AG09309 (cell line): ENCODE measurements at places on chromosomes 2 and 18.
A peak's percentile ranks its signal among the peaks of the same experiment; 100 is the strongest.

DNA sequence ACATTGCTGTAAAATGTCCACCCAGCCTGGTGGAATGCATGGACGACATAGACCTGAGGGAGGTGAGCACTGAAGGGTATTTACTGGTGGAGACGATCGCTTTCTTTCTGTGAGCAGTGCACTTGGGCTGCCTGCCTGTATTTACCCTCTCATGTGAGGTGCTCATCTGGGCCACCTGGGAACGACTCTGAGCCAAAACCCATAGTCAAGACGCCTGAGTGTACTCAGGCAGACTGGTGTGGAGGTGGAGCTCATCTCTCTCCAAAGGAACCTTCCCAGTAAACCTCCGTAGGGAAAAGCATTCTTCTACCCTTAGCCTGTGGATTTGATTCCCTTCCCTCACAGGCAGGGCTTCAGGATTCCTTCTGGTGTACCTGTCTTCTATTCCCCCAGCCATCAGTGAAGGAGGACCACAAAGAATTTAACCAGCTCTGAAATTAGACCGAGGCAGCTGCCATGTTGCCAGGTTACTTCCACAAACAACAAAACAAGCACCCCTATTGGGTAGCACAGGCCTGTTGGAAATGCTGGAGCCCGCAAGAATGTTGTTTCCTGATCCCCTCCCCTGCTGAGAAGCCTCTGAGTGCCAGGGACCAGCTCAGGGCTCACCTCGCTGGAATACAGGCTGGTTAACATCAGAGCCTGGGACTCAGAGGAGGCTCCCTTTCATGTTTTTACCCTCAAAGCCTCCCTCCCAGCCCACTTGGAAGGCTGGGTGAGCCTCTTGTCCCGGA lies 47.5 kb upstream of the TXNDC2 start:
- DNase-seq = peak; percentile 48

- no peak for DNase-seq
These were observed 53.4 kb downstream of the BOLA3 start for GRCh38 chr2:74094291-74094690.

GRCh38 chr2:240236217-240237111 lies 96.0 kb upstream of the OTOS start:
- DNase-seq = no peak

DNA sequence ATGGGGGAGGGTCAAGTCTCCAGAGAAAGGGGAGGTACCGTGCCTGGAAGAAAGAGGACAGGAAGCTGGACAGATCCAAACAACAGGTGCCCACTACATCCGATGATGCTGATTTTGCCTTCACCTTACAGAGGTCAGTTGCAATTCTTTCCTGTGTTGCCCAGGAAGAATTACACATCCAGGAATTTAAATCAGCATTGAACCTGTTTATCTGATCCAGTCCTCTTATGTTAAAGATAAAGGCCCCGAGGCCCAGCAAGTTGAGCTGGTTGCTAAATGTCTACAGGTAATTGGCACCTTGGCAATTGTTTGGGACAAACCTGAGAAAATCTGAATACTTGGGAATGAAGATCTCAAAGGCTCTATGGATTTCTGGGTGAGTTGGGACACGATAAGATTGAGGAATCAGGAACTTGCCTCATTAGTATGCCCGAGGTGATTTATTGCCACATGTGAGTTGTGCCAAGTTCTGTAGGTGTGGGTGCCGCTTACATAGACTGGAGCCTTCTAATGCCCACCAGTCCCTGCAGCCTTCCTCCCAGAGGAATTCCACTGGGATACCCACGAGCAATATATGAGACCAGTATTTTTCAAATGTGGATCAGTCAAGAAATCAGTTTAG lies 6.9 kb upstream of the CNNM4 start:
- no peak for DNase-seq

DNA sequence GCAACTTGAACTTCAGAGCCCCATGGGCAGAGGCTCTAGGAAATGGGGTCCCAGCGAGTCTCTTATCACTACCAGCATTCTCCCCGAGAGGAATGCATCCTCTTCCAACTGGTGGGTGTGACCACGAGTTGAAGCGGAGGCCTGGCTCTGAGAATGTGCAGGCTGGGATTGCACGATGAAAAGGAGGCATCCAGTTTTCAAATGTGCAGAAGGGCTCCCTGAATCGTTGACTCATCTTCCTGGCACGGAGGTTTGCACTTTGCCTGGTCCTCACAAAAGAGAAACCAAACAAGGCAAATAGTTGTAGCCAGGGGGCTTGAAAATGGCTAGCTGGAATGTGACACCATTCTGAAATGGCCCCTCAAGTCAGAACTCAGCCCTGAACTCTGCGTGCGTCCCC lies 216.7 kb downstream of the GLI2 start:
- DNase-seq = no peak

DNA sequence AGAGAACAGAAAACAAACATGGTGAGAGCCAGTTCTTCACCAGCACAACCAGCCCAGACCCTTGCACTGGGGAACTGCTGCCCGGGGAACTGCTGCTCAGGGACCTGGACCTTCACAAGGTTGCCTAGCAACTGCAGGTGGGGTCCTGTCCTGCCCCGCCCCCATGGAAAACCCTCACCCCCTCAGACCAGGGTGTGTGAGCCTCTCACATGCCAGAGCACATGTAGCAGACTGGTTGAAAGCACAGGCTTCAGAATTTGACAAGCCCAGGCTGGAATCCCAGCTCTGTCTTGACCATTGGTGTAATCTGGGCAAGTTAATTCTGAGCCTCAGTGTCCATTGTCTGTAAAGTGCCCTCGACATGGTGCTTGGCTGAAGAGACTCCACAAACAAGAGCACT lies 118.6 kb downstream of the LOXHD1 start:
- no peak for DNase-seq

DNA sequence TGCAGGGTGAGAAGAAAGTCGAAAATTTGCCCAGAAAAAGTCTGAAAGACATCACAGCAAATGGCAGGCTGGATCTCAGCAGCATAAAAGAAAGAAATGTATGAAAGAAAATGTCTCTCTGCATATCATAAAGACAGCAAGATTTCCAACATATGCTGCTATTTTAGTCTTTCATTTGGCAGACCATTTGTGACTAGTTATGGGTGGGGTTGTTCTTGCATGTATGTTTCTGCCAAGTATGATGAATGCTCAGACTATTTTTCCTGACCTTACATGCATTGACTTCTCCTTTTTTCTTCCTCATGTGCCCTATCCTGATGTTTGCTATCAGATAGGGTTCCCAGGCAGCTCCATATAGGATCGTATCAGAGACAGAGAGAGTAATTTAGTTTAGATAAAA lies 58.5 kb upstream of the PARD3B start:
- DNase-seq = no peak

DNA sequence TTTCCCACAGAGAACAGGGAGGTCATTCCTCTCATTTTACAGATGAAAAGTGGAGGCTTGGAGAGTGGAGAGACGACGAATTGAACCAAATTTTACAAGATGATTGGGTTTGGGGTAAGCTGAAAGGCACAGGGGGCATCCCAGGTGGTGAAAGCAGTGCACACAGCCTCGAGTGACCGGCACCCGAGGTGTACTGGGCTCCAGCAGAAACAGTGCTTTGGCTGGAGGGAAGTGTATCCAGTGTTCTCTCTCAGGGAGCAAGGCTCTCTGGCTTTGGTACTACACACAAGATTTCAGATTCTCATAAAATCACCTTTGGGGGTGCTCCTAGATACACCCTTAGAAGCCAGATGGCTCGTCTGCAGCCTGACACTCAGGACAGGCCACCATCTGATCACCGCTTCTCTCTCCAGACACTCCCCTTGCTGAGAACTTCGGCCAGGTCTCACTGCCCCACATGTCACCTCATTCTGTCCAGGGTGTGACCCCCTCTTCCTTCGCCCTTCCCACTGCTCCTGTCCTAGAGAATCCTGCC lies 339.6 kb downstream of the CYRIA start:
- DNase-seq = no peak

GRCh38 chr18:75210274-75211001 lies at the start of gene TSHZ1:
TSS of gene TSHZ1 (plus strand) at chr18:75210797. CDS start at chr18:75211877, 1,080 bp downstream.
- DNase-seq = peak; percentile 79

DNA sequence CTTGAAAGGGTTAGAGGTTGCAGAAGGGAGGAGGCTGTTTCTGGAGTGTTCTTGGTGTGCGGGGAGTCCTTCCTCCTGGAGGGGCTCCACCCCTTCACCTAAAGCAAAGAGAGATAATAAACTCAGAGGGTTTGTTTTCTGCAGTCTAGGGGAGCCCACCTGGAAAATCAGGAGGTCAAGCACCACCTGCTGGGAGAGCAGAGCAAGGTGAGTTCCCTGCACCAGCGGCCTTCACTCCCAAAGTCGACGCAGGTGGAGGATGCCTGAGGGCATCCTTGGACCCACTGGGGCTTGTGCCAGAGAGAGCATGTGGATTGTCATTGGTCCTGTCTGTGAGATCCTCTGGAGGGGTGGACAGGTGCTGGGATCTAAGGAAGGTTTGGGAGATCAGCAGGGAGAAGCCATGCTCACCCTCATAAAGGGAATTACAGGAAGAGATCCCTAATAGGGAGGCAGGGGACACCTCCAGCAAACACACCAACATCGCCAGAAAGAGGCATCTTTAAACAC lies 116.7 kb downstream of the KCNF1 start:
- no peak for DNase-seq

- DNase-seq = no peak
These were observed 333.0 kb downstream of the IRS1 start for GRCh38 chr2:226466589-226466988.

- DNase-seq = no peak
These were observed 11.1 kb upstream of the FBXO11 start for GRCh38 chr2:47917276-47917961.

DNA sequence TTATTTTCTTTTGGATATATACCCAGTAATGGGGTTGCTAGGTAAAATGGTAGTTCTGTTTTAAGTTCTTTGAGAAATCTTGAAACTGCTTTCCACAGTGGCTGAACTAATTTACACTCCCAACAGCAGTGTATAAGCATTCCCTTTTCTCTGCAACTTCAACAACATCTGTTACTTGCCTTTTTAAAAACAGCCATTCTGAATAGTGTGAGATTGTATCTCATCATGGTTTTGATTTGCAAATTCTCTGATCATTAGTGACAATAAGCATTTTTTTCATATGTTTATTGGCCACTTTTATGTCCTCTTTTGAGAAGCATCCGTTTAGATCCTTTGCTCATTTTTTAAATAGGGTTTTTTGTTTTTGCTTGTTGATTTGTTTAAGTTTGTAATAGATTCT lies 291.3 kb upstream of the COL3A1 start:
- no peak for DNase-seq

- DNase-seq = no peak
These were observed 312.6 kb upstream of the VRK2 start for GRCh38 chr2:57733956-57734355.

DNA sequence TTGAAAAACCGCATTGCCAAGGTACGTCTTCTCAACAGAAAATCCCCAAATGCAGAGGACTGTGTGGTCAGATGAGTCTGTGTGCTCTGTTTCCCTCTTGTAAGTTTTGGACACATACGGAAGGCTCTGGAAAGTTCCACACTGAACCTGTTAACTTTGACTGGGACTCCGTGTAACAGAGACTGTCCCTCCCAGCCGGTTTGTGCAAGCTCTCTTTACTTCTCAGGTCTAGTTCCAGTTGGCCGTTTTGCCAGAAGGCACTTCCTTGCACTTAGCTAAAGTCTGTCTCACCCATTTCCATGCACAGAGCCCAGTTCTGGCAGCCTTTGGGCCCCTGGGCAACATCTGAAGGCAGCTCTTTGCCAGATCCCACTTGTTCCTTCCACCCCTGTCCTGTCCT lies 22.0 kb downstream of the EFHD1 start:
- DNase-seq = no peak

DNA sequence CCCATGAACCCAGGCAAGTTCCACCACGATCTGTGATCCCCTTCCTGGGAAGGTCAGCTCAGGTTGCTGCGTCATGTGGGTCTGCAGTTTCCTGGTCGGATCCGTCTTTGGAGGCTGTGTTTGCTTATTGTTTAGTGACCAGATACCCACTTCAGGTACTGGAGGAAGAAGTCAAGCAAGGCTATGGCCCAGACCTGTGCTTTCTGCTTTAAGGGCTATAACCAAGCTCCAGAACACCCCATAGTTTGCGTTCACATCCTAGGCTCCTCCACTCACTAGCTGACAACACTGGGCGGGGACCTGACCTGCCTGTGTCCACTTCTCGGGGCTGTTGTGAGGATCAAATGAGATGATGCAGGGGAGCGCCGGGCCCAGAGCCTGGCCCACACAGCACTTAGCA lies 44.0 kb downstream of the MAL start:
- DNase-seq = no peak

- no peak for DNase-seq
These were observed 102.2 kb downstream of the PDE1A start for GRCh38 chr2:182324665-182325064.

- no peak for DNase-seq
These were observed 37.6 kb upstream of the TAF1B start for GRCh38 chr2:9805435-9806297.

- DNase-seq = no peak
These were observed 215.3 kb downstream of the ANAPC1 start for GRCh38 chr2:111668741-111669140.

DNA sequence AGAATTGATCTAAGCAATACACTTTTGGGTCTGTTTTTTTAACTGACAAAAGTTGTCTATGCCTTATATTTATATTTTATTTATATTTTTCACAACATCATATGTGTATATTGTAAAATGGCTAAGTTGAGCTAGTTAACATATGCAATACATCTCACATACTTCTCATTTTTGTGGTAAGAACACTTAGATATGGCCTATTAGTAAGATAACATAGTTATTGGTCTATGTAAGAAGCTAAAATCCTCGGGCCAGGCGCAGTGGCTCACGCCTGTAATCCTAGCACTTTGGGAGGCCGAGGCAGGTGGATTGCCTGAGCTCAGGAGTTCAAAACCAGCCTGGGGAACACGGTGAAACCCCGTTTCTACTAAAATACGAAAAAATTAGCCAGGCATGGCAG lies 275.6 kb upstream of the ID2 start:
- DNase-seq = no peak

DNA sequence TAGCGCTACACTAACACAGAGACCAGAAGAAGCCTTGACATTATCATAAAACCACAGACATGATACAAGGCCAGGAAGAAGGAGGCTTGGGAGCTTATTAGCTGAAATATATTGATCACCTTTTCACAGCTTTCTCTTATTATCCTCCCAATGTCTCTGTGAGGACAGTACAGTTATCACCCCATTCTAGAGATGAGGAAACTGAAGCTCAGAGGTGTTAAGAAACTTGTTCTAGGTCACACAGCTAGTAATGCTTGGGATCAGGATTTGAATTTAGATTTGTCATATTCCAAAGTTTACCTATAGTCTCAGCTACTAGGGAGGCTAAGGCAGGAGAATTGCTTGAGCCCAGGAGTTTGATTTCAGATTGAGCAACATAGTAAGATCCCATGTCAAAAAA lies 44.6 kb upstream of the LTBP1 start:
- DNase-seq = no peak
